ENCODE measurements at places on chromosomes 2 and 18.

DNA sequence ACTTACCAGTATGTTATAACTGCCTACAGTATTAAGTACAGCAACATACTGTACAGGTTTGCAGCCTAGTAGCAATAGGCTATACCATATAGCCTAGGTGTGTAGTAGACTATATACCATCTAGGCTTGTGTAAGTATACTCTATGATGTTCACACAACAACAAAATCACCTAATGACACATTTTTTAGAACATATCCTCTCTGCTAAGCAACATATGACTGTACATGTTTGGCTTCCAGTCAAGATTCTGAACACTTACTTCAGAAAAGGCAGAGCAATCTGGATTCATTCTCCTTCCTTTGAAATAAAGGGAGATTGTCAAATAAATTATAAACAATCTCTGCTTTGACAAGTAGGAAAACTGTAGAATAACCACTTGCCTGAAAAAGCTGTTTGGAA, 81.8 kb downstream of the EXOC6B start:
- no peak for DNase-seq

DNA sequence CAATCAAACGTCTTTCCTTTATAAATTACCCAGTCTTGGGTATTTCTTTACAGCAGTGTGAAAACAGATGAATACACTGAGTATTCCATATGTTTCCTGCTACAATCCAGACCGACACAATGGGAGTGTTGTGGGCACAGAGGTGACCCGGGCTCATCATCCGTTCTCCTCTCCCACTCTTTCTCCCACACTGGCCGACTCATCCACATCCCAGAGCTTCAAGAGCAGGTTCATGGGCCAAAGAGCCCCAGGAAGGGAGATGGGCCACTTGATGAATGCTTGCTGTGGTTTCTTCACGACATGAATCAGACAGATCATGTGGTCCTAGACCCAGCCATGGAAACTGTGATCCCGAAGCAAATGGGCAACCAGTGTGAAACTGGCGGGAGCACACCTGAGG, 4.1 kb upstream of the COPS8 start:
- no peak for DNase-seq

- no peak for DNase-seq
Measured at GRCh38 chr2:132757002-132757589, 87.1 kb upstream of the LYPD1 start.

GRCh38 chr2:95388856-95389244, 13.7 kb upstream of the FAHD2A start:
- no peak for DNase-seq

GRCh38 chr2:129277585-129277981, 701.9 kb upstream of the RAB6C start:
- no peak for DNase-seq

DNA sequence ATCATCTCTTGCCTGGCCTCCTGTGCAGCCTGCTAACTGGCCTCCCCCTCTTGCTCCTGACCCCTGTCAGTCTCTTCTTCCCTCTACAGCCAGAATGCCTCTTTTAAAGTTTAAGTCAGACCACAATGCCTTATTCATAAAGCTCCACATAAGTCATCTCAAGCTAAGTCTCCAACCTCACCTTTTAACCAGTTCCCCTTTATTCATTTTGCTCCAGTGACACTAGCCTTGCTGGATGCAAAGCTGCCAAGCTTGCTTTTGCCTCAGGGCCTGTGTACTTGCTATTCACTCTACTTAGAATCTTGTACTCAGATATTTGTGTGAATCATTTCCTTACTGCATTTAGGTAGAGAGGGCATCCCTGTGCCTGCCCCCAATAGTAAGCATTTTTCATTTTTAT, 180.9 kb downstream of the PDE1A start:
- no peak for DNase-seq

GRCh38 chr18:26930630-26931029, 65.1 kb upstream of the AQP4 start:
- no peak for DNase-seq

GRCh38 chr2:218400167-218400929, 680 bp downstream of the CTDSP1 start:
- DNase-seq, result no peak

- DNase-seq, result no peak
Measured at GRCh38 chr2:158970241-158970751, 1.9 kb downstream of the TANC1 start.

GRCh38 chr2:202278036-202278760, 12.6 kb downstream of the NOP58 start:
- no peak for DNase-seq

DNA sequence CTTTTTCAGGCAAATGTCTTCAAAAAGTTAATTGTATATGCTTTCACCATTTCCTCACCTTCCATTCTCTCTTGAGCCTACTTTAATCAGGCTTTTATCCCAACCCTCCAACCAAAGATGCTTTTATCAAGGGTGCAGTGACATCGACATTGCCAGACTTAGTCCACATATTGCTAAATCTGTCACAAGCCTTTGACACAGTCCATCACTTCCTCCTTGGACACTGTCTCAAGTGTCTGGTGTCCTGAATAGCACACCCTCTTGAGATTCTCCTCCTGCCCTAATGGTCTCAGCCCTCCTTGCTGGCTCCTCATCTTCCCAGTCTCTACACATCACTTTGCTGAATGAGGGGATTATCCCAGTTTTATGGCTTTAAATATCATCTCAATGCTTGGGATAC, 147.5 kb upstream of the SLC39A10 start:
- DNase-seq, result no peak

DNA sequence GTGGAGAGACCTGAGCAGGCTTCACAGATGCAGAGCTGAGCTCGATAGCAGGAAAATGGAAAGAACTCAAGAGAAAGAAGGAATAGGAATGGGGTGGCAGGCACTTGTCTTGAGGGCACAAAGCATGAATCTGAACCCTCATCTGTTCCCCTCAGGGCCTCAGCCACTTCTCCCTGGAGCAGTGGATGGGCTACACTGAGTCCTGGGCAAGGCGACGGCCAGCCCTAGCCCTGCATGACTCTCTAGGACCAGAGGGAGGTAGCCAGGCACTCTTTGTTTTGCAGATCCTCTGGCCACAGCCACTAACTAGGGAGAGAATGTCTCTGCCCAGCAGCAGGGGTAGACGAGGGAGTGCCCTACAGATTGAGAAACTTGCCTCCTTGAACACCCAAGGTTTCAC, 3.4 kb upstream of the TEX51 start:
- DNase-seq, result no peak

GRCh38 chr2:205369813-205370212, 312.5 kb upstream of the NRP2 start:
- no peak for DNase-seq

DNA sequence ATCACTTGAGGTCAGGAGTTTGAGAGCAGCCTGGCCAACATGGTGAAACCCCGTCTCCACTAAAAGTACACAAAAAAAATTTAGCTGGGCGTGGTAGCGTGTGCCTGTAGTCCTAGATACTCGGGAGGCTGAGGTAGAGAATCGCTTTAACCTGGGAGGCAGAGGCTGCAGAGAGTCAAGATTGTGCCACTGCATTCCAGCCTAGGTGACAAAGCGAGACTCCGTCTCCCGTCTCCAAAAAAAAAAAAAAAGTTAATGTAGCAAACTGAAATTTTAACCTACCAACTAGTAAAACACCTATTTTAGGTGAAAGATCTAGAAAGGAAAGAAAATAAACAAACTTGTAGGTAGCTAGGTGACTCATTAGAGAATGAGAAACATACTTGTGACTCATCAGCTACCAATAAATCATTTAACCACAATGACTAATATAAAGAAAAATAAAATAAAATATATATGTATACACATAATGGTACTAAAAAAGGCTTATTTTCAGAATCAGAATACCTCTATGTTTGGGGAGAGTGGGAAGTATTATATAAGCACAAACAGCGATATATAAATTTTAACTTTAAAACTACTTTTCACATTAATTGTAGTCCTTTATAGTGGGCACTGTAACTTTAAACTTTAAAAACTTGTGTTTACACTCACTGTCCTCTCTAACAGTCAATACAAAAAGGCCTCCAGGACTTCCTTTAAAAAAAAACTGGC, 36.6 kb downstream of the DARS1 start:
- no peak for DNase-seq

DNA sequence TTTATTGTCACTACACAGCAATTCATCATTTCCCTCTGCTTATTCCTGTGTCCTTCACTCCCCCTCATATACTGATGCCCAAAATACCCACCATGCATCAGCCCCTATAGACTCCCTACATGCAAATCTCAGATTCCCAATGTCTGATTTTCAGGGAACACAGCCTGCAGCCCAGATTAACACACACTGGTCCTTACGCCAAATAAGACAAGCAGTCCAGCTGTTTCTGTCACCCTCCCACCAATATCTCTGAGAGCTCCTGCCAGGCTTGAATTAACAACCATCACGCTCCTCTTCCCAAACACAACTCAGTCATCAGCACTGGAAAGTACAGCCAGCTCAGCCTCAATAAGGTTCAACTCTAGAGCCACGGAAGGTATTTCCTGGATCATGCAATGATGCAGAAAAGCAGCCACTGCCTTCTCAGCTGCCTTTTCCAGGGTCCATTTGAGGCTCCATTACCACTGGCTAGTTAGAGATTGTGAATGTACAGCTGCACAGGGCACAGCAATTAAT, 39.0 kb upstream of the SLC35F5 start:
- DNase-seq, result no peak

GRCh38 chr2:128597121-128597762, 278.6 kb upstream of the HS6ST1 start:
- DNase-seq, result no peak

- no peak for DNase-seq
Measured at GRCh38 chr18:61196750-61197149, 136.5 kb upstream of the CDH20 start.

DNA sequence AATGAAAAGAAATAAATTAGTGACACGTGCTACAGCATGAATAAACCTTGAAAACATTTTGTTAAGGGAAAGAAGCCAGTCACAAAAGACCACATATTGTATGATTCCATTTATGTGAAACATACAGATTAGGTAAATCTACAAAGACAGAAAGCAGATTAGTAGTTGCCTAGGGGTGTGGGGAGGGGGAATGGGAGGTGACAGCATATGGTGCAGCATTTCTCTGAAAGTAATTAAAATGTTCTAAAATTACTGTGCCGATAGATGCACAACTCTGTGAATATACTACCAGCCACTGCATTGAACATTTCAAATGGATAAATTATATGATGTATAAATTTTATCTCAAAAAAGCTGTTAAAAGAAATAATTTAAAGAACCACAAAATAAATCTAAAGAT, 161.0 kb downstream of the TRIB2 start:
- DNase-seq, result no peak

GRCh38 chr2:168426861-168427260, 29.2 kb upstream of the CERS6 start:
- DNase-seq, result no peak

- DNase-seq, result no peak
Measured at GRCh38 chr2:121335294-121336290, 50.6 kb upstream of the TFCP2L1 start.

- DNase-seq, result no peak
Measured at GRCh38 chr2:974502-974901, 23.9 kb downstream of the SNTG2 start.

DNA sequence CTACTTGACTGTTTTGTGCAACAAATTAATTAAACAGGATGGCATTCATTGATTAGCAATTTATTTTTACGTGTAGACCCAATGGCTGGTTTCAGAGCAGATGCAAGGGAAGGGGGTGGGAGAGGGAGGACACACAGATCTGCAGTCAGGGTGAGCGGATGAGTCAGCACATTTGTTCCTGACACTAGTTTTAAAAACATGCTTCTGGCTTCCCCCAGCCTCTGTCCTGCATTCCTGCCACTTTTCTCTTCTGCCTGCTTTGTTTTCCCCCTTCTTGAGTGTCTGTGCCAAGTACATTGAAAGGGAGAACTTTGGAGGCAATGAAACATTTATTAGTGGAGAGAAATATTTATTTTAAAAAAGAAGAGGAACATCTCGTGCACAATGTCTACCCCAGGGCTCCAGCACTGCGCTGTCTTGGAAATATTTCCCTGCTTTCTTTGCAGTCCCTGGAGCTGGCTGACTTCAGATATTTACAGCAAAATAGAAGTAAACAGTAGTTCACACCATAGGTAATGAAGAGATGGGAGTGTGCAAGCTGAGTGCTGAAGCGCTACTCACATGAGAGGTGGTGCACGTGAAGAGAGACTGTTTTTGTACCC, 52.2 kb downstream of the NRP2 start:
- DNase-seq, result no peak

- DNase-seq, result no peak
Measured at GRCh38 chr2:136844546-136844945, 79.2 kb downstream of the THSD7B start.

GRCh38 chr2:170847716-170848115, 31.0 kb downstream of the GAD1 start:
- DNase-seq, result no peak

DNA sequence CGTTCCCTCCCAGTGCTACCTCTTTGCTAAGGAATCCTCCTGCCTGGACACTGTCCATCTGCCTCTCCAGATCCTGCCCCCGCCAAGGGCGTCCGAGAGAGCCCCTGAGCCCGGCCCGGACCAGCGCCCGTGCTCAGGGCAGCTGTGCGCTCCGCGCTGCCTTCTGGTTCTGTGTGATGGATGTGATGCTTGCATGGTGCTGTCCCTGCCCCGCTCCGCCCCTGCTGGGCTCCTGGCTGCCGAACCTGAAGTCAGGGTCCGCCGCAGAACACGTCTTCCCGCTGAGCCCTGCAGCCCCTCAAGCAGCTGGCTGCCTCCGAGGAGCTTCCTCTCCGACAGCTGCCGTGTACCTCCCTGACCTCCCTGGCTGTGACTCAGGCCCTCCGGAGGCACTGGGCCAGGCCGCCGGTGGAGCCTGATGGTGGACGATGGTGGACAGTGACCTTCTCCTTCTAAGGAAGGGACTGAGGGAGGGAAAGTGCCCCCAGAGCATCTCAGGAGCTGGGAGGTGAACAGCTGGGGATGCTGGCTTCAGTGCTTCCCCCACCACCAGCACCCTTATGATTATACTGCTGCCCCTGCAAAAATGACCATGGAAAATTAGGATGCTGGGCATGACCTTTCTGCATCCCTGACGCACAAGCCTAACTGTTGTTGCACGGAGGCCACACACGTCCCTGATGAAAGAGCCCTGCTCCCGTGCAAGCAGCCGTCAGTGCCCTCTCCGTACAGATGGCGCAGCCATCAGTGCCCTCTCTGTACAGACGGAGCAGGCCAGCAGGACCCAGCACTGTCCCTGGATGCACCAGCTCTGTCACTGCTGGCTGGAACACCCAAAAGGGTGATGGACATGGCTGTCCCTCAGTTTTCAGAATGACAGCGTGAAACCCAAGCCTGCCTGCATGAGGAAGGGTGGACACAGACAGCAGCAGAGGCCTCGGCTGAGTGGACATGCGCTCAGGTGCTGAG, 99.3 kb downstream of the TPO start:
- DNase-seq, result no peak

GRCh38 chr18:35732636-35733035, 151.1 kb downstream of the GALNT1 start:
- DNase-seq, result no peak

- no peak for DNase-seq
Measured at GRCh38 chr2:240438810-240439697, 3.6 kb downstream of the GPC1 start.

DNA sequence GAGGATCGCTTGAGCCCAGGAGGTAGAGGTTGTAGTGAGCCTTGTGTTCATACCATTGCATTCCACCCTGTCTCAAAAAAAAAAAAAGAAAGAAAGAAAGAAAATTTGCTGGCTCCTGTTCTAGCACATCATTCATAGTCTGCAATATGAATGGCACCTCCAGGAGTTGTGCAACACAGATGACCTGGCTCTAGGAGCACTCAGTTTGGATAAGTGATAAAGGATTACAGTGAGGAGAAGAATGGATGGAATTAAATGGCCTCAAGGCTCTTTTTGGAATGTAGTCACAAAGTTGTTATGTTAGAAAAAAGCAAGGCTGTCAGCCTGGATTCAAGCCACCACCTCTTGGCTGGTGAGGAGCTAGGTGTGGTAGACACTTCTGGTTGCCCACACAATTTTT, 21.5 kb upstream of the SPRED2 start:
- DNase-seq, result no peak

All from activated CD8-positive, alpha-beta memory T cell treated with anti-CD3 and anti-CD28 coated beads for 1 hour (primary cell).